ENCODE measurements at places on chromosomes 1 and 21.

DNA sequence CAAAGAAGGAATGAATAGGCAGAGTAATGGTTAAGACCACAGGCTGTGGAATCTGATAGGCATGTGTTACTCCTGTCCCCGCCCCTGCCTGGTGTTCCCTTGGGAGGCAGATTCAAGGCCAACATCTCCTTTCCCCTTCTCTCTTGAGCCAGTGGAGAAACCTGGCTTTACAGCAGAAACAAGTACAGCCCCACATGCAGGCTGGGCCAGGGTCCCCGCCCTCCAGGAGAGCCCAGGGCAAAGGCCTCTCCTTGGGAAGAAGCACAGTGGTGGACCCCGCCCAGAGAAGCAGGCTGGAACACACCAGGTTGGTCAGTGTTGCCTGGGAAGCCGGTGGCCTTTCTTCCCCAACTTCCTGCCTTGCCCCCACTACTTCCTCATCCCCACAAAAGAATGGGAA lies 6.8 kb downstream of the C1orf167 start:
- DNase-seq, result no peak

GRCh38 chr1:31694964-31695313 lies 8.9 kb downstream of the COL16A1 start:
- no peak for DNase-seq

- no peak for DNase-seq
Measured at GRCh38 chr1:193184776-193185175, 1.6 kb downstream of the B3GALT2 start.

DNA sequence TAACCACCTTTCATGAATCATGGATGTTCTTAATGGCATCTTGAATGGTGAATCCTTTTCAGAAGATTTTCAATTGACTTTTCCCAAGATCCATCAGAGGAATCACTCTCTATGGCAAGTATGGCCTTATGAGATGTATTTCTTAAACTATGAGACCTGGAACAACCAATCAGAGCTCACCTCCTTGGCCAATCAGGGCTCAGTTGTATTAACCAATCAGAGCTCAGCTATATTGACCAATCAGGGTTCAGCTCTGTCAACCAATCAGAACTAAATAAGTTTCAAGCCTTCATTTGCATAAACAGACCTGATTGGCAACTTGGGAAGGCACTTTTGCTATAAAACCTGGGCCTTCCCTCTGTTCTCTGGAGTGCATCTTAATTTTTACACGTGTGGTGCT lies 13.6 kb upstream of the FAM3B start:
- no peak for DNase-seq

GRCh38 chr1:238485057-238485911 lies 594.6 kb upstream of the ZP4 start:
- no peak for DNase-seq

- DNase-seq, result no peak
Measured at GRCh38 chr1:240820816-240821215, 208.9 kb upstream of the GREM2 start.

DNA sequence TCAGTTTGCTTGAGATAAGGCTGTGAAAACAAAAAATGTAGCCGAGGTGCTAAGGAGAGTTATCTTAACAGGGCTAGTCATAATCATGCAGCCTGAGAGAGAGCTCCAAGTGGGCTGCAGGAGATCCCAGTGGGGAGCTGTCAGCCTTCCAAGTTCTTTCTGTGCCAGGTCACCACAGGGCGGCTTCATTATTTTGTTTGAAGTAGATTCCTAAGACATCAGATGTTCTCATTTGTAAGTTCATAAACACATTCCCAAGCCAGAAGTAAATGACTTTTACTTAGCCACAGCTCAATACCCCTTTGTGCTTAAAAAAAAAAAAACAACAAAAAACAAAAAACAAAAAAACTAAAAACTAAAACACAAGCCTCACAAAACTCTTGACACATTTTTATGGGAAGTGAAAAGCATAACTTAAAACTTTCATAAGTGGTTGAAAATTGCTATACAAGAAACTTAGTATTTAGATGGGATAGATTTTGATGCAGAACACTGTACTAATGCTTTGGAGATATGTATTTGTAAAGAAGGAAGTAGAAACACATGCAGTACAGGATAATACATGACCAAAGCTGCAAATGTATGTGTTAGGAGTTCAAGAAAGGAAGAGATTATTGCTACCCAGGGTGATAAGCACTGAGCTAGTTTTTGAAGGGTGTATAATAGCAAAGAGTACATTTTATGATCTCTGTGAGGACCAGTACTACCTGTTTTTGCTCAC lies 8.6 kb downstream of the CDC14A start:
- no peak for DNase-seq

DNA sequence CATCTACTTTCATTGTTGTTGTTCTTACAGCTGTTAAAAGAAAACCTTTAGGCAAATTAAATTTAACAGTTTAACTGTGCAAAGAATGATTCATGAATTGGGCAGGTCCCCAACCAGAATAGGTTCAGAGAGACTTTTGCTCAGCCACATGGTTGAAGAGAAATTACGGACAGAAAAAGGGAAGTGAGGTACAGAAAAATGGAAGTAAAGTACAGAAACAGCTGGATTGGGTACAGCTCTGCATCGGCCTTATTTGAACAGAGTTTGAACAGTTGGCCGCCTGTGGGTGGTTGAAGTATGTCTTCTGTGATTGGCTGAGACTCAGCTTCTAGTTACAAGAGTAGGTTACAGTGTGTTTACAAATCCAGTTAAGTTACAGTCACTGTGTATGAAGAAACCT lies 210.1 kb downstream of the FGGY start:
- peak; percentile 60 for DNase-seq

DNA sequence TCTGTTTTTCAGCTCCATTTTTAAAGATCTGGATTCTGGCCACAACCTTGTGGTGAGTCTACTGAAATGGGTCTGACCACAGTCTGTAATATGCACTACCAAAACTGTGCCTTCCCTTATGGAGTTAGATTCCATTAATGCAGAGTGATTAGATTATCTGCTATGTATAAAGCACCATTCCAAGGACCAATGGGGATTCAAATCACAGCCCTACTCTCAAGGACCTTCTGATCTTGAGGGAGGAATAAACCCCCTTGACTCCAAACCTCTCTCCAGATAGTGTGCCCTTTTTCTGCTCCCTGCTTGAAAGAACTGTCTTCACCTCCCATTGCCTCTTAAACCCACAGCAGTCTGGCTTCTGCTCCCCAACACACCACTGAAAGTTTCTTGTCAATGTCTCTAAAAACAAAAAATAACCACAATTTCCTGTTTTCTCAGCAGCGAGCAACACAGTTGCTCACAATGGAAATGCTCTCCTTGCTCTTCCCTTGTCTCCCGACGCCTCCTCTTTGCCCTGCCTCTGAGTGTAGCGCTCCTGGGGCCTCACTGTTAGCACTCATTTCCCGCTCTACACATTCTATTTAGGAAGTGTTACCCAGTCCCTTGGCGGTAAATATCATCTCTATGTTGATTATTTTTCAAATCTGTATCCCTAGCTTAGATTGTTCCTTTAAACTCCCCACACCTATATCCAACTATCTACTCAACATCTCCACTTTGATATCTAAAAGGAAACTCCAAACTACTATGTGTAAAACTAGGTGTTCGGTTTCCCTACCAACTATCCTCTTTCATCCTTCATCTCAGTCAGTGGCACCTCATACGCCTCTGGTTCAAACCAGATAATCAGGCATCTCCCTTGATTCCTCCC lies 13.6 kb downstream of the PCNX2 start:
- DNase-seq, result peak; percentile 41

GRCh38 chr1:212918824-212919223 lies 31.5 kb upstream of the VASH2 start:
- DNase-seq, result no peak

- no peak for DNase-seq
Measured at GRCh38 chr1:109767637-109768334, 4.1 kb upstream of the EPS8L3 start.

DNA sequence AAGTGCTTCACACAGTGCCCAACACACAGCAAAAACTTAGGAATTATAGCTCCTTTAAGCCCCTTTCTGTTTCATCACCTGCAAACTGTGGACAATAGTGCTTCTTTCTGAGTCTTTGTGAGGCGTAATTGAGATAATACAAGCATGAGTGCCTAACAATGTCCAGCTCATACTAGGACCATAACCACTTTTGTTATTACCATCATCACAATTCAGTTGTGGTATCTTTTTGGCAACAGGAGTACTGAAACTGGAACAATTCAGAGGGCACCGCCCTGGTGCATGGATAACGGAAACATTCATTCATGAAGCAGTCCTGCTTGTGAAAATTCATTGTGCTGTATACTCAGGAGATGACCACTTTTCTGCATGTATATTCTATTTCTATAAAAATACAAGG lies 18.2 kb downstream of the DNAJC11 start:
- DNase-seq, result no peak

DNA sequence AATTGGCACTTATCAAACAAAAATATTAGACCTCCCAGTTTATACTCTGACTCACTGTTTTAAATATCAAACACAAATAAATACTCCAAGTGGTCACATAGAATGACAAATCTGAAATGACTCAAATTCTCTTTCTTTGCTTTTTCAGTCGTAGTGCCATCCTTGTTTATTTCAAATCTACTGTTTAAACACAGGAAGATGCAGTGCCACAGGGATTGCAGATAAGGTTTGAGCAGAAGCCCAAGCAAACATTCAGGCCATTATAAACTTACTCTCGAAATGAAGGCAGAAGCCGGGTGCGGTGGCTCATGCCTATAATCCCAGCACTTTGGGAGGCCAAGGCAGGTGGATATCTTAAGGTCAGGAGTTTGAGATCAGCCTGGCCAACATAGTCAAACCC lies 255.4 kb upstream of the PLXNA2 start:
- DNase-seq, result no peak

DNA sequence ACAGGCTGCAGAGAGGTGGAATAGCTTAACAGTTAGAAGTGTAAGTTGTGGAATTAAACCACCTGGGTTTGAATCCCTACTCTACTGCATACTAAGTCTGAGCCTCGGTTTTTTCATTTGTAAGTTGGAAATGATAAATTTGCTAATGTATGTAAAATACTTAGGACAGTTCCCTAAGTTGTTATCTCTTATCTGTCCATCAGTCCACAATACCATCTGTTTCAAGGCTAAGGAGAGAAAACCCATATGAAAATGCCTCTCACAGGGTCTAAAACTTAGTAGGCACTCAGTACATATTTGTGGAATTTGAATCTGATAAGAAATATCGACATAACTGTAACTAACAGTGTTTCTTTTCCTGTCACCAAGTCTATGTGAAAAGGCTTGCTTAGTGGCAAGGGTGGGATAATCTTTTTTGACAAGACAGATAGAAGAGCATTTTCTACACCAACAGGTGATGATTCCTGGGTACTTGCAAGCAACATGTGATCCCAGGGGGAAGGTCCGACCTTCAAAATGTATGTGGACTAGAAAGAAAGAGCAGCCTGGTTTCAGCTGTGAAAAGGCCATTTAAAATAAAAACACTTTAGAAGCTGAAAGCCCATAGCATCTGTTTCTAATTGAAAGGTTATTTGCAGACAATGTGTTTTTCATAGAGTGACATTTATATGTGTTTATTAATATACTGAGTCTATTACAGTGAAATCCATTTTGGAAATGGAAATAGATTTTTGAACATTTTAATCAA lies 202.9 kb downstream of the HHAT start:
- no peak for DNase-seq

DNA sequence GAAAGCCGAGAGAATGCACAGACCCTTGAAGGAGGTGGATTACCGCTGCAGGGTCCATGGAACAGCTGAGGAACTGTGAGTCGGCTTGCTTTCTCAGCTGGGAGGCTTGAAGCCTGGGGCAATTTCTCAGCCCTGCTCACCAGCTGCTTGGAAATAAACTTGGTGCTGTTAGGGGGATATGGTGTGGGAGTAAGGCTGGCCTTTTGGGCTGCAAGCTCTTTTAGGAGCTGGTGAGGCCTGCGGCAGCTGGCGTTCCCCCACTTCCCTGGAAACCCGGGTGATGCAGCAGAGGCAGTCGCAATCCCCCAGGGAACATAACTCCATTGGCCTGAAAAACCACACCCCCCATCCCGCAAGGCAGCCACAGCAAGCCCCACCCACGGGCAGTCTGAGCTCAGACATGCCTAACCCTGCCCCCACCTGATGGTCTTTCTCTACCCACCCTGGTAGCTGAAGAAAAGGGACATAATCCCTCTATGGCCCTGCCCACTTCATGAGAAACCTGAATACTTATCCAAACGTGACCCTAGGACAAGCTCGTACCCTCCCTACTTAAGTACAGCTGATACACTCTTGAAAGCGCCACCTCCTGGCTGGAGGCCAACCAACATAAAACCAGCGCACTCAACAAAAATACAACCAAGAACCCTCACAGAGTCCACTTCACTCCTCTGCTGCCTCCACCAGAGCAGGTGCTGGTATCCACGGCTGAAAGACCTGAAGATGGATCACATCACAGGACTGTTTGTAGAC lies 1995.8 kb downstream of the NCAM2 start:
- DNase-seq, result no peak

DNA sequence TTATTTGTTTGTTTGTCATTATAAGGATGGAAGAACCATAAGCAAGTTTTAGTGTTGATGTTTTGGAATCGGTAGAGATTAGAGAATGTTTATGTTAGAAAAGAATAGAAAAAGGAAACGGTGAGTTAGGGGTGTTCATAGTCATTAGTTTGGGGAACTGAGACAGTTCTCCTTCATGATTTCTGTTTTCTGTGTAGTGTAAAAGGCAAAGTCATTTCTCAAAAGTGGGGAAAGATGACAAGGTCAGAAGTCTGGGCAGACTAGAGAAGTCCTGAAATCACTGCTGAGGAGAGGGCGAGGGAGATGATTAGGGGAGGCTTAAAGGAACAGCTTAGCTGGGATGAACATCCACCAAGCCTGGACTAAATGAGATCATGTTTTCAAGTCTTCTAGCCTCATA lies 498.9 kb downstream of the TTLL7 start:
- no peak for DNase-seq

GRCh38 chr1:94623560-94624148 lies 82.1 kb upstream of the F3 start:
- no peak for DNase-seq

DNA sequence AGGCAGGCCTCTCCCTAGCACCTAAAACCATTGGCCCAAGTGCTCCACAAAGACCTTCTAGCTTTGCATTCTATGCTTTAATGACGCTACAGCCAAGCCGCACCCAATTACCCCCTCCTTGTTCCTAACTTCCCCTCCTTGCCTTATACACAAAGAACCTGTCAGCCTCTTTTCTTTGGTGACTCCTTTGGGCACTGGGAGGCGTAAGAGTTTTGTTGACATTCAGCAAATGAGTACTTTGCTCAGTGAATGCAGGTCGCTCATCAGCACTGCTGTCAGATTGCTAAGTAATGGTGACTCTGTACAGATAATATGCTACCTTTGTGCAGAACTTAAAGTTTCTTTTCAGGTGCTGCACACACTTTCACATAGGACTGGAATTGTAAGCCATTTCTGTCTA lies 187.6 kb upstream of the FAM78B start:
- no peak for DNase-seq

- DNase-seq, result no peak
Measured at GRCh38 chr1:19658186-19658585, 6.5 kb upstream of the HTR6 start.
